KBM-7 (cell line): ENCODE measurements at places on chromosomes 12 and 14.

- DNase-seq = no peak
Measured at GRCh38 chr12:5206401-5207175, 162.9 kb downstream of the KCNA5 start.

- peak; percentile 7 for DNase-seq
Measured at GRCh38 chr12:5830111-5830510, 114.9 kb downstream of the ANO2 start.

DNA sequence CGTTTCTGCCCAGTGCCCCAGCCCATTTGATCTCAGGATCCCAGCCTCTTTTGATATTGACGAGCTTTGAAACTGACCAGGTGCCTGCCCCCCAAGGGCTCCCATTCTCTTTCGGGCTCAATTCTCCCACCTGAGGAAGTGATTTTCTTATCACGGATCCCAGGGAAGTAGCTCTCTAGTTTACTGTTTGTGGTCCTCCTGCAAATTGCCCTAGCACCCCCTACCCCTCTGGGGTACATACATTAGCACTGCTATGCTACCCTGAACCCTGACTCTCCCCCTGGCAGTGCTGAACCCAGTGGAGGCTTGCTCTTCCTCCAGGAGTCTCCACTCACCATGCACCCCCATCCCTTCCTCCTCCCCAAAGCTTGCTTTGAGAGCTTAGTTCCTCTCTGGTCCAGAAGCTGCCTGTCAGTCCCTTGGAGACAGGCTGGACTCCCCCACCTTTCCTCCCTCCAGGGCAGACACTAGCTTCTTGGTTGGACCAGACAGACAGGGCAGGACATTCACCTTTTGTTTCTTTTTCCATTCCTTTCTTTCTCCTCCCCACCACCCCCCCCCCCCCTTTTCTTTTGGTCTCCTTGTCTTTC lies 4.4 kb upstream of the TBX3 start:
- DNase-seq = no peak

- no peak for DNase-seq
Measured at GRCh38 chr12:106941481-106942156, 14.1 kb upstream of the TMEM263 start.

DNA sequence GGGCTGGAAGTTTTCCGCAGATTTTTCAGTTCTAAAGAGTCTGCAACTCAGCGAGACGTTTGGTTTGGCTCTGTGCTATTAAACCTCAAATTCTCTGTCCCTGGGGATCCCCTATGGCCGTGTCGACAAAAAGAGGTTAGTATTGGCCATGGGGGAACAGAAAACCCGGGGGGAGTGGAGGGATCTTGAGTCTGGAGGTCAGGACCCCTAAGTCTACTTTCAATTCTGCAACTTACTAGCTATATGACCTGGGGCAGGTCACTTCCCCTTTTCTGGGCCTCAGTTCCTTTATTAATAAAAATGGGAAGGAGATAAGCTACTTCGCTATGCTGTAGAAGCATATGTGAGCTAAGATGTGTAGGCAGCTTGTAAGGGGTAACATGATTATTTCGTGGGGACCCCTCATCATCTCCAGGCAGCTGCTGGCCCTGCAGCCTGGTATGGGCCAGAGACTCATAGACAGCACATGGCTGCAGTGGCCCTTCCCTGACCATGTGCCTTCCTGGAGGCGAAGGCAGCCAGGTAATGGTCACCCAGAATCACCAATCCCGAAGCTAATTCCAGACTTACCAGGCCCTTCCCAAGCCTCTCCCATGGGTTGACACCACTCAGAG lies 8.6 kb downstream of the ASB2 start:
- DNase-seq = peak; percentile 49

- DNase-seq = no peak
Measured at GRCh38 chr12:51362747-51363342, 16.4 kb upstream of the CELA1 start.

GRCh38 chr12:79083181-79083580 lies 218.6 kb downstream of the SYT1 start:
- DNase-seq = no peak

DNA sequence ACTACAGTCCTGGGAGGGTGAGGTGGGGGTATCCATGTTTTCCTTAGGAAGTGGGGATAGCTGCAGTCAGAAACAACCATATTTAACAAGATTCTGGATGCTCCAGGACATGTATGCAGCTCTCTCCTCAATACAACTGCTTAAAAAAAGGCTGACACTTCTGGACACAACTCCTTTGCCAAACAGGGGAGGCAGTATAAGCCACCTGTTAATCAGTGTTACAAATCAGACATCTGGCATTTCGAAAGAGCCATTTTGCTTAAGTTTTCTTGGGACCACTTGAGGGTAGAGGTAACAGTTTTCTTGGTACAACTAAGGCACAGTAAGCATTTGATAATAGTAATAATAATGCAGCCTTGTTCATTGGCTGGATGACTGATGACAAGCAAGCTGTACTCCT lies 47.1 kb downstream of the RPGRIP1 start:
- DNase-seq = no peak

GRCh38 chr12:12081836-12082497 lies 11.2 kb downstream of the BCL2L14 start:
- peak; percentile 54 for DNase-seq

GRCh38 chr14:76292561-76292960 lies 83.4 kb upstream of the ESRRB start:
- no peak for DNase-seq

- peak; percentile 29 for DNase-seq
Measured at GRCh38 chr14:79011091-79011919, 841.1 kb downstream of the NRXN3 start.

GRCh38 chr12:5379749-5380496 lies 52.0 kb upstream of the NTF3 start:
- no peak for DNase-seq

DNA sequence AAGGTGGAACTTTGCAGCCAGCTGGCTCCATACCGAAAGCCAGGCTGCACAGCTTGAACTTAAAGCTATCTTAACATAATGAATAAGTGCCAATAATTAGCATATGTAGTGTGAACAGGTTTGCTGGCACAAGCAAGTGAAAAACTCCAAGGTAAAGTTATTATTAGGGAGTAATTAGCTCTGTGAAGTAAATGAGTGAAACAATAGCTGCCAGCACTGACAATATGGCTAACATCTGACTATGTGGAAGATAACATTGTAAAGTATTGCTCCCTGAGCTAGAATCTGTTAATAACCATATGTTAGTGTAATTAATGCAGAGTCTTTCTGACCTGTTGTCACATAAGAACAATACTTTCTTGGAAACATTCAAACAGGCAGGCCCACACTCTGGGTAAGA lies 246.4 kb downstream of the SOX5 start:
- no peak for DNase-seq

- DNase-seq = no peak
Measured at GRCh38 chr12:17372508-17372907, 717.5 kb downstream of the RERGL start.

GRCh38 chr12:56321027-56321426 lies 5.2 kb upstream of the CNPY2 start:
- no peak for DNase-seq

- no peak for DNase-seq
Measured at GRCh38 chr12:45685680-45686079, 43.8 kb upstream of the ARID2 start.

DNA sequence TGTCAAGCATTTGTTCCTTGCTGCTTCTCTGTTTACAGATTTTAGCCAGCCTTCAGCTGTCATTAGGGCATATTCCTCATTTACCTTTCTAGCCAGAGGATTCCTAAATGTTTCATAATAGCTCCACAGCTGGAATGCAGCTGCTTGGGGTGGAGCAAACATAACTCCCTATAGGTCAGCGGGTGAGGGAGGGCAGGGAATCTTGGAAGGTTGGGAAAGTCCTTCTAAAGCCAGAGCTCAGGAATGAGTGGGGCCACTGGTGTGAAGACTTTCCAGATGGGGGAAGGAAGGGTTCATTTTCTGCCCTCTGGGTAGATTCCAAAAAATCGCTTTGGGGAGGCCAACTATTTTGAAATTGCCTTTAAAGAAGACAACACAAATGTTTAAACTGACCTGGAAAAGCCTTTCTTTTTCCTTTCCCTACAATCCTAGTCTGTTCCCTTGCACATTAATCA lies 16.3 kb upstream of the IRF2BPL start:
- no peak for DNase-seq

- peak; percentile 71 for DNase-seq
Measured at GRCh38 chr12:76032043-76032981, 736 bp upstream of the PHLDA1 start.

- DNase-seq = peak; percentile 43
Measured at GRCh38 chr12:81627336-81628189, 131.6 kb downstream of the PPFIA2 start.

DNA sequence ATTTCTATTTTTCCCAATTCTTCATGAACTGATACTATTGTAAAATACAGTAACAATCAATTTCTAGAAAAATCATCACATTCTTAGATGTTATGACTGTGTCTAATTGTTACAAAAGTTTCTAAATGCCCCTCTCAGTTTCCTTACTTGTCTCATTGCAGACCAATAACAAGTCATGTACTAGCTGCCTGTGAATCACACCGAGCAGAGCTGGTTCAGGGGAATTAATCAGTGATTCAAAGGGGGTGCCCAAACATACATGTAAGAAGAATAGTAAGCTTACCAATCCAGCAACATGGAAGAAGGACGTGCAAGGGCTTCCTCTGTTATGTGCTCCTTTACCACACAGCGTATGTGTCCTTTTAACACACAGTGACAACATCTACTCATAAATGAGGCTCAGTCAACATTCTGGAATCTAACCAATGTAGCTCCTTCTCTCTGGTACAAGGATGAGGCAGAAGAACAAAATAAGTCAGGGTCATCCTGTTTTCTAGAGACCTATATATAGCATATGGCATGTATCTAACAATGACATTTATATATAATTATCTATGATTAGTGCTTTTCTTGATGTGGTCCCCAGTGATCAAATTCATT lies 126.4 kb downstream of the SCN8A start:
- no peak for DNase-seq

DNA sequence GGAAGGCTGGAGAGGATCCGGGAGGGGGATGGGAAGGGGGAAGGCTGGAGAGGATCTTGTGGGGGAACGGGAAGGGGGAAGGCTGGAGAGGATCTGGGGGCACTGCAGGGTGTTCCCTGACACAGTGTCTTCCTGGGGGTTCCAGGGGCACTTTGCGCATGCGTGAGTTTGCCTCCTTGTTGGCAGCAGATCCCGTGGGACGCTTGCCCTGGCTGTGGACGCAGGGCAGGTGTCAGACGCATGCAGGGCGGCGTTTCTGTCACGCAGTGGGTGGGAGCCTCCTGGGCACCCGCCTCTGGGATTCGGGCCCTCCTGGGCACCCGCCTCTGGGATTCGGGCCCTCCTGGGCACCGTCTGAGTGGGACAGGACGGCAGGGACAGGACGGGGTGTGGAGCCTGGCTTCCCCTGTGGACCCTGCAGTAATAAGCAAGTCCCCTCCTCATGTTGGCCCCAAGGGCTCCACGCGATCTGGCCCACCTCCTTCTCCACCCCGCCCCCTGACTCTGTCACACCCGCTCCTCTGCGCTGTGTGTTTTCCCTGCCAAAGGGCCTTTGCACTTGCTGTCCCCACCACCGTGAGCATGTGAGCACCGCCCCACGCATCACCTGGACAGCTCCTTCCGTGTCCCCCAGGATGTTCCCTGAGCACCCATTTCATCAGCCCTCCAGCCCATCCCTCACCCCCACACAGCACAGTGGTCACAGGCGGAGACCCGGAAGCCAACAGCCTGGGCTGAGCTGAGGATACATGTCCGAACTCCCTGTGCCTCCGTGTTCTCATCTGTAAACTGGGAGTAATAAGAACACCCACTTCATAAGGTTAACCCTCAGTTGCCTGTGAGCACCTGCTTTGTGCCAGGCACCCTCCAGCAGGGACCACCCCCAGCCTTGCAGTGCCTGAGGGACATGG lies 4.4 kb downstream of the MMP17 start:
- DNase-seq = no peak

GRCh38 chr14:45095143-45095542 lies 11.2 kb downstream of the PRPF39 start:
- no peak for DNase-seq

GRCh38 chr12:2431810-2432209 lies 363.0 kb upstream of the FKBP4 start:
- peak; percentile 63 for DNase-seq

GRCh38 chr12:5000204-5000603 lies 43.5 kb upstream of the KCNA5 start:
- no peak for DNase-seq

GRCh38 chr14:86221755-86222154 lies 691.8 kb downstream of the FLRT2 start:
- DNase-seq = no peak

DNA sequence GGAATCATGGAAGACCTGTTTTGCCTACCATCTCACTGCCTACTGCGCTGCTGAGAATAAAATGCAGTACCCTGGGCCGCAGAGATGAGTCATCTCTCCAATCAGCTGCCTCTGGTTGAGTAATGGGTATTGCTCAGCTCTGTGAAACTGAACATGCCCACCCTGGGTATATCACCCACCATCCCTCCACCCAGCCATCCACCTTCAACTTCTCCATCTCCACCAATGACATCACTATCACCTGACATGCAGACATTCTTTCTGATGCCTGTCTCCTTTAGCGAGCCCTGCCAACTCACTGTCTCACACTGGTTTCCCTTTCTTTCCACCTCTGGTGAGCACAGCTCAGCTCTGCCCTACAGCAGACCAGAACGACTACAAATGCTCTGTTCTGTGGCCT lies 33.6 kb downstream of the E2F7 start:
- DNase-seq = no peak

- no peak for DNase-seq
Measured at GRCh38 chr12:110090266-110091135, 33.7 kb upstream of the IFT81 start.

DNA sequence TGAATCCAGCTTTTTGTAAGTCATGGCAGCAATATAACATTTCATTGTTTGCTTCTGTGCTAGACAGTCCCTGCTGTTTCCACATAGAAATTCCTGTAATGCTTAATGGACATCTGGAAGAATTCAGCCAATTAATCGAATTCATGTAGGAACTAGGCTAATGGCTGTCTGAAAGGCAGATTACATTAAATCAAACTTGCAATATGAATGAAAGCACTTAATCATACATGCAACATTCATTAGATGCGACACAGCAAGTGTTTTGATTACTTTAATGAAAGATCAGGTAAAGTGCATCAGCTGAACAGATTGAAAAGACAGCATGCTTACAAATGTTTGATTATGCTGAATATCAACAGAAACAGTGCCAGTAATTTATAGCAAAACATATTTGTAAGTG lies 24.1 kb upstream of the INSM2 start:
- no peak for DNase-seq

DNA sequence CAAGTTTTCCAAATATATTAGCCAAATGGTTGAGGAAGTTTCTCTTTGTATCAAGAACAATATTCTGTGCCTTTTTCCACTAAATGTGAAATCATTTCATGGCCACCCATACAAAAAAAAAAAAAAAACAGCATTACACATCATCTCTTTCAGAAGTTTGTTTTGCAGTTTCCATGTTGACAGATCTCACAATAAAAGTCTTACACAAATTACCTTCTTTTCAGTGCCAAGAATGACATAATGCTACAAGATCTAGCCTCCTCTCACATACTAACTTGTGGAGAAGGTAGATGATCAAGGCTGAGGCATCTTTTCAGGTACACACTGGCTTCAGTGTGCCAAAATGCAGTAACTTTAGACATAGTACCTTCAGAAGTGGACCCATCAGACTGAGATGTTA lies 35.3 kb downstream of the PRKD1 start:
- DNase-seq = no peak
